ENCODE measurements at places on chromosomes 3 and 15.

DNA sequence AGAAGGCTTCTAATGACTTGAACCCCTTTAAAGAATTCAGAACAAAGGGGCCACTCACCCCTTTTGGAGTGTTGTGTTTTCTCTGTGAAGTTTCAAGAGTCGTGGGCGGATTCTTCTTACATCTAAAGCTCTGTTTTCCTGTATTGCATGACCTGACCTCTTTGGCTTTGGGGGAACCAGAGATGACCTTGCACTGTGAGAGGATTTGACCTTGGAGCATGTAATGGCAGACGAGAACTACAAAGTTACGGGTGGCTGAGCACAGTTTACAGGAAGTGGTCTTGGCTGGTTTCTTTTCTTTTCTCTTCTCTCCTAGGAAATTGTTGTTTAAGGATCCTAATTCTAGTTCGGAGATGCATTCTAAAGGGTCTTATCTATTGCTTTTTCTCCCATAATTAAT, 6.2 kb upstream of the BDH1 start:
- DNase-seq: no peak

- DNase-seq: no peak
Measured at GRCh38 chr15:101539930-101540329, 50.4 kb upstream of the PCSK6 start.

DNA sequence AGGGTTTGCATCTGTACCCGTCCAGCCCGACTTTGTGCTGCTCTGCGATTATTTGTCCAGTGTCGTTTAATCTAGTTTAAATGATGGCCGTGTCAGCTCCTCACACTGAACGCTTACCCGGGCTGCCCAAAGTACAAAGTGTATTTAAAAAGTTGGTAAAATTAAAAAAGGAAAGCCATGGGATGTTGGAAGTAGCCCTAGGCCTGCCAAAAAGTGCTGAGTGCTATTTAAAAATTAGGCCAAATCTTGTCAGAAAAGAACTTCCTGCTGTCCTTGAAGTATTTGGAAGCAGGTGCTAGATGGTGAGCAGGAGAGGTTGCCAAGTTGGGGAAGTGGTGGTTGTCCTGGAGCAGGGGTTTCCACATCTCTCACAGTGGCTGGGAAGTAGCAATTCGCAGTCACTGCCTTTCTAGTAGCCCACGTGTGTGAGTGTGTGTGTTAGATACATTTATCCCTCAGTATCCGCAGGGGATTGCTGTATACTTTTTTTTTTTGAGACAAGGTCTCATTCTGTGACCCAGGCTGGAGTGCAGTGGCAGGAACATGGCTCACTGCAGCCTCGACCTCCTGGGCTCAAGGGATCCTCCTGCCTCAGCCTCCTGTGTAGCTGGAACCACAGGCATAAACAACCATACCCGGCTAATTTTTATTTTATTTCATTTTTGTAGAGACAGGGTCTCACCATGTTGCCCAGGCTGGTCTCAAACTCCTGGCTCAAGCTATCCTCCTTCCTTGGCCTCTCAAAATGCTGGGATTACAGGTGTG, 664 bp downstream of the PPCDC start:
- peak; percentile 48 for DNase-seq

GRCh38 chr3:158773845-158774830, 27.7 kb upstream of the MFSD1 start:
- DNase-seq: peak; percentile 24

- no peak for DNase-seq
Measured at GRCh38 chr15:48601095-48601494, 44.4 kb downstream of the FBN1 start.

DNA sequence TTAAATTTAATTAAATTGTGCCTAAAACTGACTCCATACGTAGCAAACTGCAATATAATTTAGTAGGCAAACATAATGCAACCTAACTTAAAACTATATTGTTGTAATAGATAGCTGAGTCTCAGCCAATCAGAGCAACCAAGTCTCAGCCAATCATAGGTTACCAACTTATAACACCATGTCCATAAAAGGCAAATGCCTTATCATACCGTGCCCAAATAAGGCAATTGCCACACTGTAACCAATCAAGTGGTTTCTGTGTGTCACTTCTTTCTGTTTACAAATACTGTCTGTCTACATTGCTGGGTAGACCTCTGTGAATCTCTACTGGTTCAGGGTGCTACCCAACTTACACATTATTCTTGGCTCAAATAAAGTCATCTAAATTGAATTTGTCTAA, 728.4 kb upstream of the EPHA6 start:
- DNase-seq: no peak

DNA sequence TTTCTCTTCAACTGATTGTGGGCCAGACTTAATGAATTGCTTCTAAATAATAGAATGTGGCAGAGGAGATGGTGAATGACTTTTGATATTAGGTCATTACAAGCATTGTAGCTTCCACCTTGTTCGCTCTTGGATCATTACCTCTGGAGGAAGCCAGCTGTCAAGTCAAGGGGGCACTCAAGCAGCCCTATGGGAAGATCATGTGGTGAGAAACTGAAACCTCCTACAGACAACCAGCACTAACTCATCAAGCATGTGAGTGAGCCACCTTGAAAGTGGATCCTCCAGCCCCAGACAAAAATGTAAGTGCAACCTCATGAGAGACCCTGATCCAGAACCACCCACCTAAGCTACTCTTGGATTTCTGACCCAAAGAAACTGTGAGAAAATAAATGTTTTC, 109.8 kb upstream of the TBC1D5 start:
- DNase-seq: no peak

DNA sequence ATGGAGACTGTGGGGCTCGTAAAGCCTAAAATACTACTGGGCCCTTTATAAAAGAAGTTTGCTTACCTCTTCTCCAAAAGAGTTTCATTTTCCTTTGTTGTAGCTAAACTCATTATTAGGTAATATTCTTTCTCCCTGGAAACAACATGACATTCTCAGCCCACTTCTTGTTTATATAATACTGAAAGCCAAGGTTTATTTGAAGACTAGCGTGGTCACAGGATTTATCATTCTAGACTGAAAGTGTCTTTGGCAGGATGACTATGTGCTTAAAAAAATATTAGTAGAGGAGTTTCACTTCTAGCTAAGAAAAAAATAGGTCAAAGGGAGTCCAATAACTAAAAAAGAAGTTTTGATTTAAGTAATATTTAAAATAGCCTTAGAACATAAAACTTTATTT, 1085.2 kb upstream of the CADM2 start:
- no peak for DNase-seq

All from AG10803 (cell line).